ENCODE measurements at places on chromosomes 4 and X.

GRCh38 chr4:145480257-145480656 lies 1.4 kb upstream of the SMAD1 start:
- DNase-seq = no peak

- DNase-seq = no peak
Measured at GRCh38 chr4:4416981-4417380, 30.1 kb downstream of the NSG1 start.

DNA sequence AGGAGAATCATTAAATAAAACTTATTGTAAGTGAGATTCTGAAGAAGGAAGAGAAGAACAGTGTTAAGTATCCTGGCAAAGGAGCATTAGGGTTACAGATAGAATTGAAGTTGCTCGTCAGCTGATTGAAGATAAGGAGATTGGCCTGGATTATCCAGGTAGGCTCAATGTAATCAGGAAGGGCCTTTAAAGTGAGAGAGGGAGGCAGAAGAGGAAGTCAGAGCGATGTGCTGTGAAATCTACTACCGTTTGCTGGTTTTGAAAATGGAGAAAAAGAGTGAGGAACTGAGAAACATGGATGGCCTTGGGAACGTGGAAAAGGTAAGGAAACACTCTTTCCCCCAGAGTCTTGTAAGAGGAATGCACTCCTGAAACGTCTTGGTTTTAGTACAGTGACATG lies 245.7 kb downstream of the ANTXR2 start:
- no peak for DNase-seq

- no peak for DNase-seq
Measured at GRCh38 chrX:142233400-142233799, 28.3 kb upstream of the MAGEC2 start.

DNA sequence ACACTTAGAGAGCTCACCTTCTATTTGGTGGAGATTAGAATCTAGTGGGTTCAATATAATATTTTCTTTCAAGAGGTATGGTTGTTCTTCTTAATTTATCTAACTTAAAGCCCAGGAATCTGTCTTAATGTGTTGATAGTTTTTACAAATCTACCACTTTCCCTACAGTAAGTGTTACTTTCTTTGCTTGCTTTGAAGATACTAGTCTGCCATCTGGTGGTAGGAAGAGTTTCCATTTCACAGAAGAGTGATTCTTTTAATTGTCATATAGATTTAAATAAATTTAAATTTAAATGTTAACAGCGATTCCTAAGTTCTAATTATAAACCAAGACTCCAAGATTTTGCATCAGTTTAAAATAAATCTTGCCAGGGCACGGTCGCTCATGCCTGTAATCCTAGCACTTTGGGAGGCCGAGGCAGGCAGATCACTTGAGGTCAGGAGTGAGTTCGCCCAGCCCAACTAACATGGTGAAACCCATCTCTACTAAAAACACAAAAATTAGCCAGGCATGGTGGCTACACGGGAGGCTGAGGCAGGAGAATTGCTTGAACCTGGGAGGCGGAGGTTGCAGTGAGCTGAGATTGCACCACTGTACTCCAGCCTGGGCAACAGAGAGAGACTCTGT lies 43.5 kb downstream of the NUDT9 start:
- DNase-seq = no peak

DNA sequence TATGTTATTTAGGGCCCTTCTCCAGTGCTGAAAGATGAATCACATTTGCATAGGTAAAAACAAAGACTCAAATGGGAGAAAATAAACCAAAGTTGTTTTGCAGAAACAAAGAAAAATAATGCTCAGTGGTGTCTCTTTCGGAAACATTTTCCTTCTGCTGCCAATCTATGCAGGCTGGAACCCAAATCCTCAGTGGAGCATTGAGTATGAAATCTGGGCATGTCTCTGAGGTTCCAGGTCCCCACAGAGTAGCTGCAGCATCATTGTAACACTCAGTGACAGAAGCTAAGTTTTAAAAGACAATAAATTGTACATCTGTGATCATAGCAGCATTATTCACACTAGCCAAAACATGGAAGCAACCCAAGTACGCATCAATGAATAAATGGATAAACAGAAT lies 303.6 kb downstream of the FBXW7 start:
- DNase-seq = no peak

DNA sequence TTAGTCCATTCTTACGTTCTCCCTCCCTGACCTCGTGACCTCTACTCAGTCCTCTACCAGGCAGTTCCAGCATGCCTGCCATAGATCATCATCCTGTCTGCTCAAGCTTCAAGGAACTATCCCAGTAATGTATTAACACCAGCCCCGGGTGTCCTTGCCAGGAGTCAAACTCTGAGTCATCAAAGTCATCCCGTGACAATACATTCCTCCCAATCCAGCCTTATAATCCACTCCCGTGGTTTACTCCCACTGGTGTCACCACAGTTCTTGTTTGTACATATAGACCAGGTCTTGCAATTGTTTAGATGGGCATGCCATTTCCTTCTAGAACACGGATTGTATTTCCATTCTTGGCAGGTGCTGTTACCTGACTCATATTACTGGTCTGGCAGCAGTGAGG lies 68.7 kb upstream of the TAB3 start:
- DNase-seq = no peak

DNA sequence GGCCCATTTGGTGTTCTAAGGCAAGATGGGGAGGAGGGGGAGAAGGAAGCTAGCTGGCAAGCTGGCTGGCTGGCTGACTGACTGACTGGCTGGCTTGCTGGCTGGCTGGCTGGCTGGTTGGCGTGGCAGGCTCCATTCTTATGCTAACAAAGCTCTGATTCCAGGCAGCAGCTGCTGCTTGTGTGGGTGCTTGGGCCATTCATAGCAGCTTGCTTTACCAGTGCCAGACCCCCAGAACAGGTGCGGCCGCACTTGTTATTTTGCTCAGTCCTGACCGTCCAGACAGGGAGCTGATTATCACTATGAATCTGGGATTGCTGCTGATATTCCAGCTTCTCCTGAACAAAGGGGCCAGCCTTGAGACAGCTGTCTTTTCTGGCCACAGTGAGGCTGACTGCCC lies 131.2 kb upstream of the PAK3 start:
- DNase-seq = no peak

DNA sequence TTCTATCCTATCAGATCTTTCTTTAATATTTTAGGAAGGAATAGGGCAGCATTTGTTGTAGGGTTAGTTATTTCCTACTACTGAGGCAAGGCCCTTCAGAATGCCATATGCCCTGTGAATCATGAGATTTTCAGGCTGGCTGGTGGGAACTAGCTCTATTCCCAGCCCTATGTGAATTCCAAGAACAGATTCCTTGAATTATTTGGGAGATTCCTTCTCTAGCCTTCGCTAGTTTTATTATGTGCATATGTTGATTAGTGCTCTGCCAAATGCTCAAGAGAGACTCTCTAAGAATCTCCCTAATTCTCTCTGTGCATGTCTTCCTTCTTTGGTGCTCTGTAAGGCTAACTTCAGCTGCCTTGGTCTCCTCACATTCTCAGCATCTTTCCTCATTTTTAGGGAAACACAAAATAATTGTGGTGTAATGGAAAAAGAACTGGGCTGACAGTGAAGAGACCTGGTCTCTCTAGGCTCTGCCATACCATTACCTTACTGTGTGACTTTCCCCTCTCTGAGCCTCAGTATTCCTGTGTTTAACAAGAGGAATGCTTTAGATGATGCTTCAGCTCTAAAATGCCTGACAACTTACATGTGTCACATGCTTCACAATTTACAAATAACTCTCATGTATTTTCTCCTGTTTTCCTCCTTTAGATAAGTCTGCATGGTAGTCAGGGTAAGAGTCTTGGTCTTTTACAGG lies 79.7 kb downstream of the VMA21 start:
- DNase-seq = no peak

DNA sequence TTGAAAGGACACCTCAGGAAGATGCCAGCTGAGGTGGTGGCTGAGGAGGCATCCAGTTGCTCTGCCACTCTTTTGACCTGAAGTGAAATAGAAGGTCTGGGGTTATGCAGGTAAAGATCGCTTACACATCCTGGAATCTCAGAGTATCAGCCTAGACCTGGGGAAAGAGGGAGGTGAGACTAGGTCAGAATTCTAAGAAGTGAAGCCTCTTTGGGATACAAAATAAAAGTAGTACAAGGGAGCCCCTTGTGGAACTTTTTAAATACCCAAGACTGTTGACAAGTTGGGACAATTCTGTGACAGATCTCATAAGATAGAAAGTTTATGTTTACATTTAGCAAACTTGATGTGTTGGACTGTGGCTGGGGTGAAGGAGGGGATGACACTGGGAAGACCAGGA lies 263.1 kb downstream of the SPRY1 start:
- no peak for DNase-seq

GRCh38 chrX:139559383-139560042 lies 29.0 kb downstream of the F9 start:
- no peak for DNase-seq

DNA sequence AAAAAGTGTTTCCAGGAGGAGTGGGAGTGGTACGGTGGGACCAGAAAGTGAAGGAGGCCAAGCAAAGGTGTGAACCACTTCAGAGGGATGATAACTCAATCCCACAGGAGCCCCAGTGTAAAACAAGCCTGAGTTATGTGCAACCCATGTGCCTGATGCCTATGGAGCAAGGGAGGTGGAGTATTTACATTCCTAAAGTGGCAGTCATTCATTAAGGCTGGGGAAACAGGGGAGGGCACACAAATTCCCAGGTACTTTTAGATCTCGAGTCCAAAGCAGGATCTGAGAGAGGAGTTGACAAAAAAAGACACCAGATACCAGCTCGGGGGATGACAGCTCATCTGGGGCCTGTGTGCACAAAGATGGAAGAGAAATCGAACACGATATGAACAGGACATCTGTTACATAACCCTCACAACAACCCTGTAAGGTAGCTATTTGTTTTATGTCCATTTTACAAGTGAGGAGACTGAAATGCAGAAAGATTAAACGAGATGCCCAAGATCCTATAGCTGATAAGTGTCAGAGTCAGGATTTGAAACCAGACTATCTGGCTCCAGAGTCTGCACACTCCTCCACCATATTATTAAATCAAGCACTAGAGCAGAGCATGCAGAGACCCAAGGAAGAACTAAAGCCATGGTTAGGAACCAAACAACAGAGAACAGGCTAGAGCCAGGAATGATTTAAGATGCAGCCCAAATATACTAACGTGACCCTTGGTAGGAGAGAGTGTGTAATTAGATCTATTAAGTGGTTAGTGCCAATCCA lies 91.9 kb upstream of the MAPK10 start:
- no peak for DNase-seq

DNA sequence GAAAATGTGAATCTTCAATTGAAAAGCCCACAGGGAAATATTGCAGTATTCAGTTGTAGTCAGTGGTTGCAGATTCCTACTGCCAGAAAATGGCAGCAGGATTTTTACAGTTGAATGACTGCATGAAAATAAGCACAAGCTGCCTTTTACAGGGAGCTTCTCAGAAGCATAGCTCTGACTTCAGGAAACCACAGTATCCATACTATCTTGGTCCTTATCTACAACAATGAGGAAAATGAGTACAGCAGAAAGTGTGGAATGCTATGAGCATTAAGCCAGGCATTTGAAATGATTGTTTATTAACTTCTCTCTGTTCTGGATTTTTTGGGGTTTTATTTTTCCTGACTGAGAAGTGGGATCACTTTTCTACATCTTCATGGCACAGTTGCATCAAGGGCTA lies 34.6 kb upstream of the PRRG1 start:
- DNase-seq = no peak

DNA sequence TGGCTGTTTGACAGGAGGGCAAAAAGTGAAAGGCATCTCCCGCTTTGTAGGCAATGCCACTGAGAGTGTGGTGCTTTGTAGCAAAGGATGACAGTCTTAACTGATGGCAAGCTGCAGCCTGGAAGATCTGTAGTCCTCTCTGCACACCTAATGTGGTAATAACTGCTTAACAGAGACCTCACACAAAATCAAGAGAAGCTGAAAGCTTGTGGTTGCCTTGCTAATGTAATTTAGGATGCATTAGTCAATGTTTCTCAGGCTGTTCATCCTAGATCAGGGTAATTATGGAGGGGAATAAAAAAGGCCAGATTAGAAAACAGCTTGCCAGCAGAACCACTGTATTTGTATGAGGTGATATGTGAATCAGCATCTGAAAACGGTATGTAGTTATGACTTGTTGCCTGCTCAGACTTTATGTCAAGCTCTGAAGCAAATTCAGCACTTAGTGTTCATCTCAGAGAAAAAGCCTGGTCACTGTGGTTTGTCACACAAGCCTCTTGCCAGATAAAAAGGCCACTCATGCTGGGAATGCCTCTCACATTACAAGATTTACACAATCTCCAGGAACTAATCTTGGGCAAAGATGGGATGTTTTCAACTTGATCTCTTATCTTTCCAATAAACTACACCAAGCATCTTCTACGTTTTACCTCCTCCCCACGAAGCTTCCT lies 130.8 kb downstream of the ENOX2 start:
- no peak for DNase-seq

GRCh38 chr4:140094438-140095420 lies 59.3 kb downstream of the MAML3 start:
- DNase-seq = peak; percentile 76

- no peak for DNase-seq
Measured at GRCh38 chr4:153346031-153346430, 1.5 kb downstream of the MND1 start.

GRCh38 chr4:155769090-155769489 lies 10.3 kb downstream of the GUCY1B1 start:
- DNase-seq = no peak

DNA sequence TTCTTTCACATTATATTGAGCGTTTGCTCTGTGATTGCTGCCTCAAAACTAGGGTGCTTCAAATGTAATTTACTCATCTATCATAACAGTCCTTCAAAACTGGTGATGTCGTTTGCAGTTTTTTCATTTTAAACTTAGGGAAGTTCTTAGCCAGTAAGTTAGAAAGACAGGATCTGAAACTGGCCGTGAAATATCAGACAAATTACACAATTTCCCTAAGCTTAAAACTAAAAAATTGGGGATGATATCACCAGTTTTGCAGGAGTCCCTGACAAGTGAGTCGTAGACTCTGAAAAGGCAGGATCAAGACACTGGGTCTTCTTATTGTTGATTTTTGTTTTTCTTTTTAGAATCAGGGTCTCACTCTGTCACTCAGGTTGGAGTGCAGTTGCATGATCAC lies 44.8 kb downstream of the MOB1B start:
- no peak for DNase-seq

DNA sequence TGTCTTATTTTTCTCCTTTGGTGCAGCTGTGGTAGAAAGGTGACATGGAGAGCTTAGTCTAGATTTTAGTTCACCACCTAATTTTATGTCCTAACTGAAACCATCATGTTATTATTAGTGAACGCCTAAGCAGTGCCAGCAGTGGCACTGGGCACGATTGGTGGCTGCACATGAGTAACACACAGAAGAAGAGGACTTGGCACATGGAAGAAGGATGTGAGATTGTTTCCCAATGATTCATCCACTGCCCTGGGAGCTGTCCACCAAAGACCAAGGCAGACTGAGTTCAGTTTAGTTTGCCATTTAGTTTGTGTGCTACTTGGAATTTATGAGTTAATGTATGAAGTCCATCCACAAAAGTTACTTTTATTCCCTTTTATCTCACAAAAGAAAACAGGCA lies 68.1 kb upstream of the NAP1L5 start:
- no peak for DNase-seq
